CD4-positive, alpha-beta T cell treated with Interleukin-1 beta for 1 hour (primary cell): ENCODE measurements at places on chromosomes 11 and 22.

DNA sequence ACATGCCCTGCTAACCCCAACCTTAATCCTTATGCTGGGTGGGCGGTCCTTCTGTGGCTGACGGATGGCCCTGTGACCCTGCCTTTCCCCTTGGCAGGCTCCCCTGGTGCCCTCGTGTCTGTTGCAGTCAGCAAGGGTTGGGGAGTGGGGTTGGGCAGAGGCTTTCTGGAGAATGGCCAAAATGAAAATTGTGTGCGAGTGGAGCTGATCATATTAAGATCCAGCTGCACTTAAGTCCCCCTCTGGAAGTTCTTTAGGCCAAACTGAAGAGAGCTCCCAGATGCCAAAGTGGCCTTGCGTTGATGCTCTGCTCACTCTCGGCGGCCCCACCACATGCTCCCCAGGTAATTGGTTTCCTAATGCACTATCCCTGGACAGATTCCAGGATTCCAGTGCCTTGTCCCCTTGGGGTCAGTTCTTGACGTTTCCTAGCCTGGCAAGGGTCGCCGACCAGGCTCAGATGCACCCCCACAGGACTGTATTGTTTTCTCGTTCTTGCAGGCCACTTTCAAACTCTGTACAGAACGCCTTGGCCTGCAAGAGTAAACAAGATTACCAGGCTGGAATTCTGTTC is 16.4 kb upstream of the C11orf96 start:
- DNase-seq, result no peak

- no peak for DNase-seq
Observed at GRCh38 chr11:100929377-100929776, 200.2 kb downstream of the PGR start.

DNA sequence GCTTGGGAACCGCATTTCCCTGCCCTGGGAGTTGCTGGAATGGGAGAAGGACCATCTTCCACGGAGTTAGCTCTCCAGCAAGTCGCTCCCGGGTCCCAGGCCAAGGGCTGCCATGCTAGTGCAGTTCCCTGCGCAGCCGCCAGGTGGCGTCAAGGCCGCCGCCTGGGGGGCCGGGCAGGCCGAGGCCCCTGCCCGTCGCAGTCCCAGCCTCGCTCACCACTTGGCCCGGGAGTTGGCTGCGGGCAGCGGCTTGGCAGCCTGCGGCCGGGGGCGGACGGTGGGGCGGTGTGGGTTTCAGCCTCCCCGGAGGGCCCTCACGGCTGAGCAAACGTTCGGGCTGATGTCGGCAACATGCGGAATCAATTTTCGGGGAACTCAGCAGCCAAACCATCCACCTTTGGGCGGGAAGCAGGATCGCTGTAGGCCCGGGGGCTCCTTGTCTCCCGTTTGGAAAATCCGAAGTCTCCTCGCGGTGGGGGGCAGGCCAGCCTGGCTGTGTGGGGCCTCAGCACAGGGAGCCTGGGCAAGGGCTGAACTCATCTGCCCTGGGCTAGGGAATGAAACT is 415.1 kb downstream of the SOX6 start:
- DNase-seq, result peak; percentile 3

GRCh38 chr22:49753961-49754695 is 73.5 kb downstream of the BRD1 start:
- DNase-seq, result no peak

GRCh38 chr11:75214411-75214821 is 26.2 kb upstream of the TPBGL start:
- peak; percentile 50 for DNase-seq

- no peak for DNase-seq
Observed at GRCh38 chr22:48953830-48954229, 873.8 kb downstream of the BRD1 start.

DNA sequence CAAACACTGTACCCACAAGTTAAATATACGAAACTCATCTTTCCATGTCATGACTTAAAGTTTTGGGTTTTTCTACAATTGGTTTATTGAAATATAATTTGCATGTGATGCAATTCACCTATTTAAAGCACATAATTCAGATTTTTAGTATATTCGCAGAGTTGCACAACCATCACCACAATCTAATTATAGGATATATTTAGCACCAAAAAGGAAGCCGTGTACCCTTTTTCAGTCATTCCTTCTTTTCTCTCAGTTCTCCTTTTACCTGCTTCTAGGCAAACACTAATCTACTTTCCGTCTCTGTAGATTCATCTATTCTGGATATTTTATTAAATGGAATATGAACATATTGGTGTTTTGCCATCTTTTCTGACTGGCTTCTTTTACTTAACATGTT is 1458.1 kb upstream of the TENM4 start:
- DNase-seq, result no peak

DNA sequence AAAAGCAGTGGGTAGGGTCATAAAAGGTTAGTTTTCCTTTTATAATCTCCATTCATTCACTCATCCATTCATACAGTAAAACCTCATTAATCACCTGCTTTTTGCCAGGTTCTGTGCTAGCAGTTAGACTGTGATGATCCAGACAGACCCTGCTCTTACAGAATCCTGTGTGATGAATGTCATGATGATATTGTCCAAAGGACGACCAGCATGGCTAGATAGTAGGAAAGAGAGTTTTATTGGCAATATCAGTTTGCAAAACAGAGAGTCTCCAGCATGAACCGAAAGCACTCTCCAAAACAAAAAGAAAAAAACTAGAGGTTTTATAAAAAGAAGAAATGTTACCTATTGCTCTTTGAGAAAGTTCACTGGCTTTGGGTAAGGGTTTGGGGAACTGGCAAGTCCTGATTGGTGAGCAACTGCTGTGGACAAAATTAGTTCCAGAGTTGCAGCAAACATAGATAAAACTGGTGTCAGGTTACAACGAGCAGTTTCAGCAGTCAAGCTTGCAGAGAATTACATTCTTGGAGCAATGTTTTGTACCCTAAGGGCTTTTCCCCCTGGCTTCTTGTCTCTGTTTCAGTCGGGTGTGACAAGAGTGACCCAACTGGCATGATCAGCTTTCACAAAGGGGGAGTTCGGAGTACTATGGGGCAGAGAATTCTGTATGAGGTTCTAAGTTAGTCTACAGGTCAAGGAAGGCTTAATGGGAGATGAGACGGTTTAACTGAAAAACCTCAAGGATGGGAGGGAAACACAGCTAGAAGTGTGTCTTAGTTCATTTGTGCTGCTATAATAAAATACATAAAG is 58.3 kb downstream of the HSD17B12 start:
- DNase-seq, result no peak

GRCh38 chr11:1291295-1292017 is 18.0 kb downstream of the TOLLIP start:
- DNase-seq, result no peak

- DNase-seq, result no peak
Observed at GRCh38 chr11:80595011-80595410, 1154.2 kb upstream of the TENM4 start.

DNA sequence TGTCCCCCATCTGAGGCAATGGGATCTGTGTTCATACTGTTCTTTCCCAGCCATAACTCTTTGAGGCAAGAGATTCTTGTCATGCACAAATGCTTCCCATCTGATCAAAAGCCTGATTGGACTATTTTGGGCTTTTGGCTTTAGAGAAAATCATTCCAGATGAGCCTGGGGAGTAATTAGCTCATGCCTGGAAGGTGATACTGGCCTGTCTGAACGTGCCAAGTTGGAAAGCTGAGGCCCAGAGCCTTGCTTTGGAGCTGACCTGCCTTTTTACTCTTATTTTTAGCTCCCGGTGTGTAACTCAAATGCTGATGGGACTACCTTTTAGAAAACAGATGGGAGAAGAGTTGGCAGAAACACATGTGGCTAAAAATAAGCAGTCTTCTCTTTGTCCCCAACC is 105.0 kb downstream of the DBX1 start:
- DNase-seq, result no peak

DNA sequence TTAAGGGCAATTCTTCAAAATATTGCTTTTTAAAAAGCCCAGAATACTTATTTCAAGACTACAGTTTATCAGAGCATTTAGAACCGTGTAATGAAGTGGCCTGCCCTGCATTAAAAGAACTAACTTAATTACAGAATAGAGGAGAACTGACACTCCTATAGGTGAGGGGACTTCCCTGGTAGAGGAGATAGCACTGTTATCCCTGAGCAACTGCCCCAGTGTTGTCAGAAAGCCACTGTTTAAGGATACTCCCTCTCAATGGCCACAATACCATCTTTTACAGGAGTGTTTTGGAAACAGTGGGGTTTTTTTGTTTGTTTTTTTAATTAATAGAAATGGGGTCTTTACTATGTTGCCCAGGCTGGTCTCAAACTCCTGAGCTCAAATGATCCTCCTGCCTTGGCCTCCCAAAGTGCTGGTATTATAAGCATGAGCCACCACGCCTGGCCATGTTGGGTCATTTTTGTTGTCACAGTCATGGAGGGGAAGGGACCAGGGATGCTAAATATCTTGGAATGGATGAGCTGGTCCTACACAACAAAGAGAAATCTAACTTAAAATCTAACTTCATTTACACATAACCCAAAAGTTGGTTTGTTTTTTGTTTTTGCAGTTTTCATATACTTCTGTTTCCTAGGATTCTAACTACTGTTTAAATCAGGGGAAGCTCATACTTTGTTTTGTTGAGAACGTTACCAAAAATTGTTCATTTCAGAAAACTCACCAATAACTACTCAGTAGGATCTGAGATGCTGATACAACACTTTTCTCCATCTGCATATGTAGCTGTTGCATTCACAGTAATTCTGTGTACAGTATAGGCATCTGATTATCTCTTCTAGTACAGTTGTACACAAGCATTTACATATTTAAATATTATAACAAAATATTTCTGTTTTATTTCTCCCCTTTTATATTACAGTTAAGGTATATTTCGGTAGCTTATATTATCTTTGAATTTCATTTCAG is 8.1 kb downstream of the RPL27A start:
- no peak for DNase-seq

DNA sequence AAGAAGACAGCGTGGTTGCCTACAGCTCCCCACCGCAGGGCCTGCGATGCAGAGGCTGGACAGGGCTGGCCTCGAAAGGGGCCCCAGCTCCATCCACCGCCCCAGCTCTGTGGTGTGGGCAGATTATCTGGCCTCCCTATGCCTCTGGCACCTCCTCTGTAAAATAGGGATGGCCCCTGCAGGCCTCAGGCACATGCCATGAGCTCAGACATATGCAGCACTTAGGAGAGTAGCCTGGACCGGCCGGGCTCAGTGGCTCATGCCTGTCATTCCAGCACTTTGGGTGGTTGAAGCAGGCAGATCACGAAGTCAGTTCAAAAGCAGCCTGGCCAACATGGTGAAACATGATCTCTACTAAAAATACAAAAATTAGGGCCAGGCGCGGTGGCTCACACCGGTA is 7.4 kb downstream of the APOBEC3D start:
- DNase-seq, result no peak

DNA sequence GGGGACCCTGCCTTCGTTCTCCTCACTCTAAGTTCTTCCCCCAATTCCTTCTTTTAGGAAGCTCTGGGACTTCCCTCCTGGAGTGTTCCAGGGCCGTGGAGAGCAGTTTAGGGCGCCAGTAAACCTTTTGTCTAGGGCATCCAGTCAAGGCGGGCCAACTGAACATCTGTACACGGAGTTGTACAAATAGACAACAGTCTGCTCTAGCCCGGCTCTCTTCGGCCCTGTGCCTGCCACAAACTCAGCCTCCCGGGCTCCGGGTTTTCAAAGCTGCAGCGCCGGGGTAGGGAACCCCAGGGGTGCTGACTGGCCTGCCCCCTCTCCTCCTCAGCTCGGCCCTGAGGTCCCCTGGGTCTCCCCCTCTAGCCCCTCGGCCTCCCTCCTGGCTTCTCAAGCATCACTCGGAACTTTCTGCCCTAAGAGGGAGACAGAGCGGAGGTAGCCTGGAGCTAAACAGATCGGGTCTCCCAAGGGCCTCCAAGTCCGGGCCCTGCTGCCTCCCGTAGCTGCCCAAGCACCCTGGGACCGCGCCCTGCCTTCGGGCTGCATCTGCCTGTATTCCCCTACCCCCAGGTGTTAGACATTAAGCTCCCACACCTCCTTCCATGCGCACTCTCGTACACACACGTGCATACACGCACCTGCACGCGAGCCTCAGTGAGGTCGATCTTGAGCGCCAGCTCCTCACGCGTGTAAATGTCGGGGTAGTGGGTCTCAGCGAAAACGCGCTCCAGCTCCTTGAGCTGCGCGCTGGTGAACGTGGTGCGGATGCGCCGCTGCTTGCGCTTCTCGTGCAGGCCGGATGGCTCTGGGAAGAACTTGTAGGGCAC is 3.3 kb downstream of the PHOX2A start:
- no peak for DNase-seq

DNA sequence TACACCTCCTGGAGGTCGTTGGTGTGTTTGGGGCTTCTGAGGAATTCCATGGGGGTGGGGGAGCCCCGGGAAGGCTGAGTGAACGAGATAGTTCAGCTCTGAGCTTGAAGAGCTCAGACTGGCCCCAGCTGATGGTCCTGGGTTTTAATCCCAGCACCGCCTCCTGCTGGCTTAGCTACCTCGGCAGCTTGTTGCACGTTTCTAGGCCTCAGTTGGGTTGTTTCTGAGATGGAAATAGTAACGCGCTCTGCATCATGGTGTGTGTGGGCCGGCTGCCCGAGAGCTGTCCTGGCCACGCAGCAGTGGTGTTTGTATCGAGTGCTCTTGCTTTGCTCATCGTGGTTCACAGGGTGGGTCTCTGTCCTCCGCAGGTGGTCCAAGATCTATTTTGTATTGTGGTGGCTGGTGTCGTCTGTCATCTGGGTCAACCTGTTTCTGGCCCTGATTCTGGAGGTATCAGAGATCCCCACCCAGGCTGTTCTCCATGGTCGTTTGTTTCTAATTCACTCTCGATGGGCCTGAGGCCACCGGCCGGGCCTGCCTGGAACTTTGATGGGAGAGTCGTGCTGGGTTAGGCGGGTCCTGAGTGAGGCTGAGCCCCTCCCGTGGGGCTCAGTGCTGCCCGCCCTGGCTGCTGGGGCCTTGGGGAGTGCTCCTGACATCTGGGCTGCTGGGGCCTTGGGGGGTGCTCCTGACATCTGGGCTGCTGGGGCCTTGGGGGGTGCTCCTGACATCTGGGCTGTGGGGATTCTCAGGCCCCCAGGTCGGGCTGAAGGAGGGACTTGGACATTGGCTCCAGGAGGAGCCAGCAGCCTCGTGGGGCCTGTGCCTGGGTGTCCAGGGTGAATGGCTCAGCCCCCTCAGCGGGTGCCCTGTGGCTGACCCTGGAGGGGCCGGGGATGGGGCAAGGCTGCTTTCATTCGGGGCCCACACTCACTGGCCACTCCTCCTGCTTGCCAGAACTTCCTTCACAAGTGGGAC is 37.7 kb downstream of the TPCN2 start:
- DNase-seq, result no peak
